Gastrocnemius medialis (tissue), 4 donors: ENCODE measurements at places on chromosomes 5 and 9.

- DNase-seq: no peak
Observed at GRCh38 chr9:77403239-77403638, 225.9 kb downstream of the VPS13A start.

- peak; percentile 18 for DNase-seq
Observed at GRCh38 chr9:15144622-15145061, 162.4 kb downstream of the TTC39B start.

DNA sequence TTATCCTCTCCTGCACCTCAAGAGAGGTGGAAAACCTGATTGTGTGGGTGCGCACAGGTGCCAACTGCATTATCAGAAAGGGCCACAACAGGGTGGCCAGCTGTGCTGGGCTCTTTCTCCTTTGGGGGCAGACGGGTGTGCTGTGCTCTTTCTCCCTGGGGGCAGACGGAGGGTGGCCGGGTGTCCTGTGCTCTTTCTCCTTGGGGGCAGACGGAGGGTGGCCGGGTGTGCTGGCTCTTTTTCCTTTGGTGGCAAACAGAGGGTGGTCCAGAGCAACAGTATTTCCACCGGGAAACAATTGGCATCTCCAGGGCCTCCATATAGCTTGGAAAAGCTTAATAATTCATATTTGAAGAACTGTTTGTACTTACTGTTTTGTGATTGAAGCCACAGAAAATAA is 6.8 kb downstream of the LMX1B start:
- DNase-seq: no peak

DNA sequence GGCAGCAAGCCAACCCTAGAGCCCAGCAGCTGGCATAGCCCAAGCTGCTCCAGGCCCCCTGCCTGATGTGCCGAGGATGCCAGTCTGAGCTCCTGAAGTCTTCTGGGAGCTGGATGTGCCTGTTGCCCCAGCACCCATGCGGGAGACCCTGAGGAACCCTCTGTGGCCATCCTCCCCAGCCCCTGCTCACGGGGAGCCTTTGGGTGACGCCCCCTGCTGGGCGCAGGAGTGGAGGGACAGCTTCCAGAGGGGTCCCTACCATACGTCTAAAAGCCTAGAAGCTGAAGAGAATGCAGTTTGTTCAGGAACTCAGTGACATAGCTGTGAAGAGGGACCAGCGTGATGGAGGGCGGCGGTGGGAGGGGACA is 33.1 kb upstream of the MVB12B start:
- no peak for DNase-seq

DNA sequence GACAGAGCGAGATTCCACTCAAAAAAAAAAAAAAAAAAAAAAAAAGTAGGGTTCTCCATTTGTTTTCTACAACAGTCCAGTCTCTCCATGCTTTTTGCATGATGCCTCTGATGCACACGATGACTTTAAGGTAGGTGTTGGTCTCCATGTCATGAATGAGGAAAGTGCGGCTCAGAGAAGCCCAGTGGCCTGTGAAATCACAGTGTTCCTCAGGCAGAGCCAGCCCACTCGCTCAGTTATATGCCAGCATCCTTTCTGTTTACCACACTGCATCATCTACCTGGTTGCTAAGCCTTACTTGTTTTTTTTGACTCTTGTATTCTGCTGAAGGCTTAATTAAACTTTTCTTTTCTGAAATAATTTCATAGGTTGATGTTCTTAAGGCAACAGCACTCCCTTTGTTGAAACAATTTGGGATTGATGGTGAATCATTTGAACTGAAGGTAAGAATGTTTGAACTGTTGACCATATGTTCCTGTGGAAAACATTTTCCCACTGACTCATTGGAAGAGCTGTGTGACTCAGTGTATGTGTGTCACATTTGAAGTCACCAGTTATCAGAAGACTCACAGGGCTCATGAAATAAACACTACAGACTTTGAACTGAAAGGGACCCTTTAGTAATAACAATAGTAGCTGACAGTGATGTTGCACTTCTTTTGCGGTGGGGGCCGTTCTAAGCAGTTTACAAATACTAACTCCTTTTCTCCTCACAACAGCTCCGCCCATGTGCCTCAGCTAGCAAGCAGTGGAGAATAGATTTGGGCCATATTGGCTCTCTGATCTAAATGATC is 40.2 kb downstream of the RCL1 start:
- DNase-seq: no peak

GRCh38 chr9:18235181-18235908 is 238.6 kb upstream of the ADAMTSL1 start:
- no peak for DNase-seq

DNA sequence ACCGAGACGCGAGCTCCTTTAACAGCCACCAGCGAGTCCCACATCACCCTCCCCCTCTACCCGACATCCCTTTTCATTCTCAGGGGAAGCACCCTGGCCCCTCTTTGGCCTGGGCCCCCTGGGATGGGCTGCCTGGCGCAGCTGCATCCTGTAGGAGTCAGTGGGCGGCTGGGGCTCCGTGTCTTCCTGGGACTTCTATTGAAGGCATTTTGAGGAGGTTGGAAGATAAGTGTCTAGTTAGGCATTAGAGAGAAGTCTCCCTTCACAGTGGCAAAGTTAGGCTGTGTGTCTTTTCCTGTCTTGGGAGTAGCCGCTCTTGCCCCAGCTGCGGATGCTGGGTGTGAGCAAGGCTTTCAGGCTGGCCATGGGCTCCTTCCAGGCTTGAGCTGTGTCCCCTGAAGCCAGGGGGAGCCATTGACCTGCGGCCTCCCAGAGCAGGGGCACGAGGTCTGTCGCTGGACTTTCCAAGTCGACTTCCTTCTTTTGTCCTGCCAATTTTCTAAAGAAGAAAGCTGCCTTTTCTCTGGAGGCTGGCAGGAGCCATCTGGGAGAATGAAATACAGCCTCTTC is 18.6 kb upstream of the NKD2 start:
- DNase-seq: peak; percentile 63

DNA sequence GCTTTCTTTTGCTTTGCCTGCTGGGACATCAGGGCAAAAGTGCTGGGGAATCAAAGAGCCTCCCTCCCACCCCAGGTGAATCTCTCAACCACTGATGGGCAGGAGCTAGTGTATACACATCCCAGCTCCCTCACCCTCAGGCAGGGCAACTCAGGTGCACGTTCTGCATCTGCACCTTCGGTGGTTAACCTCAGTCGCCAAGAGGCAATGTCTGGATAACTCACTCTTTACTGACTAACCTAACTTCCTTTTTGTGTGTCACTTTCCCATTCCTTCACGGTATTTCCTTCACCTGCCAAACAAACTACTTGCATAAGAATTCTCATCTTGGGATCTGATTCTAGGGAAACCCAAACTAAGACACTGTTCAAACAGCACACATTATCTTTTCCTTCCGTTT is 26.3 kb downstream of the CNTFR start:
- no peak for DNase-seq

GRCh38 chr5:107523029-107523680 is 147.6 kb downstream of the EFNA5 start:
- no peak for DNase-seq

GRCh38 chr5:146789712-146790653 is 88.6 kb downstream of the PPP2R2B start:
- DNase-seq: no peak

- DNase-seq: no peak
Observed at GRCh38 chr5:149301049-149301743, 29.5 kb downstream of the AFAP1L1 start.
